ENCODE measurements at places on chromosomes 6 and 20. TPM values are rescaled to one million over a fixed set of nuclear protein-coding genes. Genes with fewer than 3 reads are reported as not detected.

- DNase-seq, result no peak
Measured at GRCh38 chr6:45584127-45584526, 206.4 kb upstream of the SUPT3H start.

Gene MMP24
- polyA plus RNA-seq, result 1.8 TPM

Gene SLC44A4
- 1.1 TPM for polyA plus RNA-seq

DNA sequence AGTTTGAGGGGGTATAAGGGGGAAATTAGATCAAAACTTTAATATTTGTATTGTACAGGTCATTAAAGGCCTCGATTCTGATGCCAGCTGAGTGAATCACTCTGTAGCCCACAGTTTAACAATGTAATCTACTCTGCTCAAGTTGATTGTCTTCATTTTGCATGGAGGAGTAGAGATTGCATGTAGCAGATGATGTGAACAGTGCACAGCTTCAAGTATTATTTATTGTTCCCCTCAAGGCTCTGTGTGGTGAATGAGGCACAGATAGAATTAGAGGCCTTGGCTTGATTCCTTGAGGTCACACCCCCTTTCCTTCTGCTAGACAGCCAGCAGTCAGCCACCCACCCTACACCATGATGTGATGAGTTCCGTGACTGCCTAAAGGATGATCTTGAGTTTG, 38.1 kb downstream of the TXLNB start:
- DNase-seq, result no peak

- no peak for DNase-seq
Measured at GRCh38 chr6:25035512-25036435, 100.0 kb upstream of the RIPOR2 start.

Gene ARHGAP18
- 4.3 TPM for polyA plus RNA-seq

Gene MLIP
- polyA plus RNA-seq, result not detected

GRCh38 chr6:43386492-43386891, 17.0 kb upstream of the ZNF318 start:
- DNase-seq, result no peak

Gene BIRC7
- polyA plus RNA-seq, result not detected

Gene MAP7
- polyA plus RNA-seq, result 44.7 TPM

- peak; percentile 30 for DNase-seq
Measured at GRCh38 chr6:90663873-90664272, 77.0 kb upstream of the MAP3K7 start.

Gene TNNC2
- 32.5 TPM for polyA plus RNA-seq

DNA sequence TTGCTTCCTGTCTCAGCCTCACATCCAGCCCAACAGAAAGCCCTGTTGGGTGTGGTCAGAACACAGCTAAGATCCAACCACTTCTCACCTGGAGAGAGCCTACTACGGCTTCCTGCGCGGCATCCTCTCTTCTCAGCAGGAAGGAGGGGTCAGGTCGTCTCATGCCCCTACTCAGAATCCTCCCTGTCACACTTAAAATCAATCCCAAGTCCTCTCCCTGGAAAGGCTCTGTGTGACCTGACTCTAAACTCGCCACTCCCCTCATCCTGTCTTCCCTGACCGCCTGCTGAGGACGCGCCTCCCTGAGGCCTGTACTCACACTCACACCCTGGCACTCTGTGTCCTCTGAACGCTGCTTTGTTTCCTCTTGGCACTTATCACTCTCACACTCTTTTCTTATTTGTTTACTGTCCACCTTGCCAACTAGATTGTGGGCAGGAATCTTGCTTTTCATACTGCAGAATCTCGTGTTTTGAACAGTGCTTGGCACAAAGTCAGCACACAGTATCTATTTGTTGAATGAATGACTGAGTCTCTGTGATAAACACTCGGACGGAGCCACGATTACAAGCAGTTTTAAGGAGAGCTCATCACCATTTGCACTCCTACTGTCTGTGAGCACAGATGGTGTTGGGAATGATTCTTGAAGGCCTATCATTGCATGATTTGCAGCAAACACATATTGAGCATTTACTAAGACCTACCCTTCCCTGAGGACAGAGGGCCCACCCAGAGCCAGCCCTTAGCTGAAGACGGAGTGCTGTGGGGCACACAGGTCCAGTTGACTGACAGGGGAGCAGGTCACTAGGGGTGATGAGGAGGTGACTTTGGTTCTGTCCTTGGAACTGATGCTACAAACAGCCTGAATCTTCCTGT, 18.7 kb downstream of the RAB5IF start:
- peak; percentile 56 for DNase-seq

Gene PYGB
- 15.9 TPM for polyA plus RNA-seq

Gene DEFB113
- not detected for polyA plus RNA-seq

DNA sequence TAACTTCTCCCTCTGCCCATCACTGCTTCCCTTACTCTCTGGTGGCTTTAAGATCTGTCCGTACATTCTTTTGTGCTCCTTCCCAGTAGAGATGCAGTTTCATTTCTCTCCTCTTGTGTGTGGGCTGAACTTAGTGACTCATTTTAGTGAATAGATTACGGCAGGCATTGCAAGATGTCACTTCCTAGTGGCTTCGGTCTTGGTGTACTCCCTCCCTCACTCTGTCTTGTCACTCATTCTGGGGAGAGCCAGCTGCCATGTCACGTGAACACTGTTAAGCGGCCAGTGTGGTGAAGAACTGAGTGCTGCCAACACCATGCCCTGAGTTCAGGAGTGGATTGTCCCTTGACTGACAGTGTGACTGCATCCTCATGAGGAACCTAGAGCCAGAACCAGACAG, 115.9 kb downstream of the OTOR start:
- DNase-seq, result no peak

Gene CFAP61
- polyA plus RNA-seq, result not detected

Gene HTR1B
- 0.10 TPM for polyA plus RNA-seq

GRCh38 chr6:164195278-164195941, 780.9 kb downstream of the QKI start:
- DNase-seq, result no peak

GRCh38 chr20:63223826-63224207, 7.9 kb upstream of the YTHDF1 start:
- no peak for DNase-seq

Gene RAET1E
- not detected for polyA plus RNA-seq
